ENCODE measurements at places on chromosomes 7 and 10.

GRCh38 chr10:77072361-77072835 is 565.2 kb downstream of the KCNMA1 start:
- DNase-seq: no peak

DNA sequence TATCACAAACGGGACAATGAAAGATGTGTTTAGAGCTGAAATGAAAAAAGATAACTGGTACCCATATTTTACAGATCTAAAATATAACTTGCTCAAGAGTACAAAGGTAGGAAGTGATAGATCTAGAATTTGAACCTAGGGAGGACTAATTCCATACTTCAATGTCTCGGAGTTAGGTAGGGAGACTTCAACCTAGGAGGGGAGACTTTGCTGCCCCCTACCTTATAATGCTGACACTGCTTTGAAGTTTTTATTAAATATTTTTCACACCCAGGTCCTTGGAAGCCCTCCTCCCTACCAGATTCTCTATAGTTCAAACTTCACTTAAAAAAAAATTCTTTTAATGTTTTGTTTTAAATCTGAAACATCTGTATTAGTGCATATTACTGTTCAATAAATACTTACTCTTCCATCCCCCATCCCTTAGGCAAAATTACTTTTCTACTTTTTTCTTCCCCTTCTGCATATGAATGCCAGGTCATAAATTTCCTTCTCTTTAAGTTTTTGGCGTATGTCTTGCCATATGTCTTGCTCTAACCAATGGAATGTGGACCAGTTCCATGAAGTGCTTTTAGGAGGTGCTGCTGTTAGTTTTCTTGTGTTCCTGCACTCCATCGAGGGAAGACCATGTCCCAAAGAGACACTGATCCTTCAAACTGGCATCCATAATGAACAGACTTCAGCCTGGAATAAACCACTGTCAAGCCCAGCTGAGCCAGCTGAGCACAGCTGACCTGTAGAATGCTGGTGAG is 57.8 kb downstream of the MICU1 start:
- no peak for DNase-seq

- DNase-seq: no peak
These were observed 584.6 kb upstream of the MKI67 start for GRCh38 chr10:128710798-128711183.

GRCh38 chr7:148334959-148335577 is 255.5 kb upstream of the C7orf33 start:
- DNase-seq: no peak

DNA sequence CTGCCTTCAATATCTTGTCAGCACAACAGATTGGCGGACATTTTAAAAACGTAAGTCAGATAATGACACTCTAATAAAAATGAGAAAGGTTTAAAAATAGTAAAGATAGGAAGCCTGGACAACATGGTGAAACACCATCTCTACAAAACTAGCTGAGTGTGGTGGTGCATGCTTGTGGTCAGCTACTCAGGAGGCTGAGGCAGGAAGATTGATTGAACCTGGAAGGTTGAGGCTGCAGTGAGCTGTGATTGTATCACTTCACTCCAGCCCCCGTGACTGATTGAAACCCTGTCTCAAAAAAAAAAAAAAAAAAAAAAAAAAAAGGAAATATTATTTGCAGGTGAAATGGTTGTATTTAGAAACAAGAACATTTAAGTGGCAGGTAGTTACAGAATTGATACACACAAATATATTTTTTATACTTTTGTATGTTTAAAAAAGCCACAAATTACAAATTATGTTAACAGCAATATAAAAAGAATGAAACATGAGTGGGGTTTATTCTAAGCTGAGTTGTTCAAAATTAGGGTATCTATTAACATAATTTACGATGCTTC is 141.9 kb downstream of the ADK start:
- DNase-seq: no peak

DNA sequence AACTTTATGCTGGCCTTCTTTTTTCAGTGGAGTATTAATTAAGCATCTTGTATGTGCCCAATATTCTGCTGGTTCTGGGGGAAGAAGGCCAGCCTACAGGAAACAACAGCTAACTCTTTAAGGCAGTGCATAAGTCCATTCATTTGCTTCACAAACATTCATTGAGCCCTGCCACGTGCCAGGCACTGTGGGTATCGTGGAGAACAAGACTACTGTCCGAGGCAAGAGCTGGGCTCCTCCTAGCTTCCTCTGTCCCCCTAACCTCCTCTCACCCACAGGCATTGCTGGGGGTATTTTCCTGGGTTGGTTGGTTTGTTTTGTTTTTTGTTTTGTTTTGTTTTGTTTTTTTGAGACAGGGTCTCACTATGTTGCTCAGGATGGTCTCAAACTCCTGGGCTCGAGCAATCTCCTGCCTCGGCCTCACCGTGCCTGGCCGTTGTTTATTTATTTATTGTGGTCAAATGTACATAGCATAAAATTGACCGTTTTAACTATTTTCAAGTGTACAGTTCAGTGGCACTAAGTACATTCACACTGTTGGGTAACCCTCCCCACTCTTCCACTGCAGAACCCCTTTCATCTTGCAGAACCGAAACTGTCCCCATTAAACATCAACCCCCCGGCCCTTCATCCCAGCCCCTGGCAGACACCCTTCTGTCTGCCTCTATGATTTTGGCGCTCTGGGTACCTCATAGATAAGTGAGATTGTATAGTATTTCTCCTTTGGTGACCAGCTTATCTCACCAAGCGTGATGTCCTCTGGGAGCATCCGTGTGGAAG is 32.6 kb downstream of the CHST3 start:
- no peak for DNase-seq

DNA sequence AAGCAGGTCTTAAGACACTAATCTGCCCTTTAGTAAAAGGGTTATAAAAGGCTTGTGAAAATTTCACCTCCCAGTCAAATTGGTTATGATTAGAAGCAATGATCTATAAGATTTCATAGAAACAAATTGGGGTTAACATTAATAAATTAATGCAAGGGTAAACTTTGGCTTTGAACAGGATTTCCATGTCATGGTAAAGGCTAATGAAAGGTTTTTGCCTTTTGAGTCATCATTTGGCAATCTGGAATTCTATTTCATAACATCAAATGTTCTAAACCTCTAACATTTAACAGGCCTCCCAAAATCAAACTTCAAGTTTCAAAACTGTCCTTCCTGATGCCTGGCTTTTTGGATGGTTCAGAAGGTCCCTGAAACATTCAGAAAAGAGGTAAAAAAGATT is 62.4 kb downstream of the COA1 start:
- no peak for DNase-seq

GRCh38 chr10:108427146-108427545 is 1262.6 kb upstream of the SORCS1 start:
- no peak for DNase-seq

DNA sequence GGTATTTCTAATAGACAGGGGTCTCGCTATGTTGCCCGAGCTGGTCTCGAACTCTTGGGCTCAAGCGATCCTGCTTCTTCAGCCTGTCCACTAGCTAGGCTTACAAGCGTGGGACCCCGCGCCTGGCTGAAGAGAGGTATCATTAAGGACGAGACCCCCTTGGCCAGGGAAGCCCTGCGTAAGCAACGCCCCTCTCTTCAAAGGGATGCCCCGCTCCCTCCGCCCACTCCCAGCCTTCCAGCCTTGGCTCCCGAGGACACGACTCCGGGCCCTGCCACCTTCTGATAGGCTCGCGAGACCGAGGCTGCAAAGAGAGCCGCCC is 220 bp upstream of the ZKSCAN5 start:
- DNase-seq: no peak

DNA sequence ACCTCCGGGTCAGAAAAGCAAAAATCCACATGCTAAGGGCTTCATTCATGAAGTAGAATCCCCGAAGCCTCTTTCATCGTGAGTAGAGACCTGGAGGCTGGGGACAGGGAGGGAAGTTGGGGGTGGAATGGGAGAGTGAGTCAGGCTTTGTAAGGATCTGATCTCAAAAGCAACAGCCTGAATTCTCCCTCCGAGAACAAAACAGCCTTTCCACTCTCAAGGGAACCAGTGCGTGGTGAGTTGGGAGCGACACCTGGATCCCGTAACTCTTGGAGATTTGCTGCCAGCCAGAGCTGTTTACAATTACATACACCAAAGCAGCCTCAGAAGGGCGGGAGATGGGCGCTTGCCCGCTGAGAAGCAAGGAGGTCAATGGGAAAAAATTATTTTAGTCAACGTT is 10.8 kb downstream of the AFAP1L2 start:
- DNase-seq: no peak

DNA sequence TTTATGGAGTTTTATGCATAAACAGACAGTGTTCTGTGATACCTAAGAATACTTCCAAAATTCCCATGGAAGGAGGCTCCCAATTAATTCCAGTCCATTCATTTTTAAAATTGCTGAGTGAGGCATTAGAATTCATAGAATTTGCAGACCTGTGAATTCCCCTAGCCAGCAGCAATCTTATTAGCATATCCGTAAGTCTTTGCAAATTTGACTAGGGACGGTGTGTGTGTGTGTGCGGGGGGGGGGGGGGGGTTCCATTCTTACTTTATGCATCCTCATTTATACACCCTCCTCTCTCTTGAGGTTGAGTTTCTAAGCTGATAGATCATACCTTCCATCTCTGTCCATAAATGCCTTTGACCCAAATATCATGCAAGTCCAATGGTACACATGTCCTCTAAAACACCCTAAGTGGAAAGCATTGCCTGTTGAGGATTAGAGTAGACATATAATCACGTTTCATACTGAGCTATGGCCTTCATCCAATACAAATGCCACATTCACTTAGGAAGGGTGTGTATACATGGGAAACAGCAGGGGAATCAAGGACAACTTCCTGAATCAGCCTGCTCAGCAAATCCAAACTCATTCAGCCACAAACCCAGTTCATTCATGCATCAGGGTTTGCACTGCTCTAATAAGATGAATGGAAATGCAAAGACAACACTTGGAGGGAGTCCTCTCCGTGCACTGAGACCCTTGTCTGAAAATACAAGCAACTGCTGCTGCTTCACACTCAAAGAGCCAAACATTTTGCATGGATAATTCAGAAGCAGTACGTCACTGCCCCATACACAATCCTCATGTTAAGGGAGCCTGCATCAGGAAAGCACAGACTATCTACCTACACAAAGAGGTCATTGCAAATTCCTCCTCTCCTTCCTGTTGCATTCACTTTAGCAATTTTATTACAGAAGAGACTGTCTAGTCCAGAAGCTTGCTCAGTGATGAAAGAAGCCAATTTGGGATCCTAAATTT is 350.8 kb downstream of the KCNMA1 start:
- DNase-seq: no peak

- no peak for DNase-seq
These were observed 11.4 kb downstream of the CDHR3 start for GRCh38 chr7:105974471-105974870.

DNA sequence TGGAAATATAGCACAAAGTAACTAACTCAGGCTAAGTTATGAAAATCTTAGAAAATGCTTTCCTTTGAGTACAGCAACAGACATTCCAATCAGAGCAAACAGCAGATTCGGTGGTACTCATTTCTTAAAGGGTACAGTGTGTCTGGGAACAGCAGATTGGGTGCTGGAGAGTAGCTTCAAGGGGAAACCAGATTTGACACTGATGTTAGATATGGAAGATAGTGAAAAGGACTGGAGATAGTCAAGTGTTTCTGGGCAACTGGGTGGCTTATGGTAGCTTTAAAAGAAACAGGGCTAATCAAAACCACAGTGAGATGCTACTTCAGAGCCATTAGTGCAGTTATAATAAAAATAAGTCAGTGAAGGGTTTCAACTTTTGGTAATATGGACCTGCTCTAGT is 12.1 kb upstream of the UMAD1 start:
- no peak for DNase-seq

GRCh38 chr10:118459642-118460193 is 117.6 kb upstream of the FAM204A start:
- DNase-seq: peak; percentile 47

DNA sequence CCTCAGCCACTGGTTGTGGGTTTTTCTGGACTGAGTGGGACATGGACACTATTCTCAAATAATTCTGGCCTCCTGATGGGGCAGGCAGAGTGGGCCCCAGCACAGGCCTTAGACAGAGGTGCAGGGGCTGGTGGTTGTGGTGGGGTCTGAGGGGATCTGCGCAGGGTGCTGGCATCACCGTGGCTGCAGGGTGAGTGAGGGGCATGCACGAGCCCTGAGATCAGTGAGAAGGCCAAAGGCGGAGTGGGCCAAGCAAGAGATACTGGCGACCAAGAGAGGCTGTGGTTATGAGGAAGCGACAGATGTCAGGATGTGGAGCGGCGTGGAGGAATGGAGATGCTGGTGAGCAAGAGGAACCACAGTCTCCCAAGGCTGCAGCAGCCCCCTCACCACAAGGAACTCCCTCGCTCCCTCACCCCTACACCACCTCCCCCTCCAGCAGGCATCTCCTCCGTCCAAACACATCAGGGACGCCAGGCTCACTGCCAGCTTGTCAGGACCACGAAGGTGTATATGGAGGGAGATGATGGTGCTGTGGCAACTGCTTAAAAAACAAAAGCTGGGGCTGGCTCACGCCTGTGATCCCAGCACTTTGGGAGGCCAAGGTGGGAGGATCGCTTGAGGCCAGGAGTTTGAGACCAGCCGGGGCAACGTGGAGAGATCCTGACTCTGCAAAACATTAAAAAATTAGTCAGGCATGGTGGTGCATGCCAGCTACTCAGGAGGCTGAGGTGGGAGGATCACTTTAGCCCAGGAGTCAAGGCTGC is 9.6 kb downstream of the PRF1 start:
- no peak for DNase-seq

DNA sequence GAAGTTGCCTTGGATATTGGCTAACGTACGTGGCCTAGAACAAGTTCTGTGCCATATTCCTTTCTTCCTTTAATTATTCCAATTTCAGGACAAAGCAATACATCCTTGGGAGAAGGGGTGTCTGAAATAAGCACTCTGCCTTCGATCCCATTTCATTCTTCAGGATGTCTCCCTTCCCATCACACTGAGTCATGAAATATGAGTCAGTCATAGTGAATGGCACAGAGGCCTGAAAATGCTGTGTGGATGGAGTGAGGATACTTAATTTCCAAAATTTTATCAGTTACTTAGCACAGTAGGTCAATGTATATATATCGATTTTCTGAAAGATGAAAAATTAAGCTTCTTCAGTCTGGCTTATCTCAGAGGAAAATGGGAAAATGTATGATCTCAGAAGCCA is 19.5 kb downstream of the EVX1 start:
- DNase-seq: no peak

All from CD4-positive, alpha-beta T cell (primary cell).